ENCODE measurements at places on chromosomes 6 and 20.

DNA sequence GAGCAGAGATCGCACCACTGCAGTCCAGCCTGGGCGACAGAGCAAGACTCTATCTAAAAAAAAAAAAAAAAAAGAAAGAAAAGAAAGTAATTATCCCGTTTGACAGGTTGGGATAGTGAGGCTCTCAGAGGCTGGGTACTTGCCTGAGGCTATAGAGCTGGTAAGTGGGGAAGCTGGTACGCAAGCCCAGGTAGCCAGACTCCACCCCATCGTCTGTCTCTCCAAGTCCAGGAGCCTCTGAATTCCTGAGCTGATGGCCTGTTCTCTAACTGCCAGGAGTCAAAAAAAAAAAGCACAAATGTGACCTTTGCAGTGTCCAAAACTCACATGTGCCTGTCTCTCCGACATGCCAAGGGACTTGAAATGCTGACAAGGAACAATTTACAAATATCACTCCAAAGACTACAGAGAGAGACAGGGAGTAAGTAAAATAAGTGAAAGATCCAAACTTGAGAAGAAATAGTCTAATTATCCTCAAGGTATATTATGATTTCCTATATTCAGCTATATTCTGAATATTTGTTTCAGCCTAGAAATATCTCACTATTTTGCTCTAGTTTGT lies 109.1 kb upstream of the SCAF8 start:
- no peak for DNase-seq

DNA sequence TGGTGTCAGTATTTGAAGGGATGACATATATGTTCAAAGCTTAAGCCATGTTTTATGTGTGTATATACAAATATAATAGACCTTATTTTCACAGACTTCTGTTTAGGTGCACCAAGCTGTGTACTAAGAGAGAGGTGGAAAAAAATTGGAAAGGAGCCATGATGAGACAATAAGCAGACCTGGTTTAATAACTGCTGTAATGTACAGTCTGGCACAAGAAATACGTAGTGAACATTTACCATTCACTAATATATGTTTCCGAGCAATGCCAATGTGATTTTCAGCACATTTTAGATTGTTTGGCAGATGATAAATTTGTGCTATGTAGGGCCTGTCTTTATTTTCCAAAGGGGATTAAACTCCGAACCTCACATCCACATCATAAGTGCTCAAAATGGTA lies 116.3 kb downstream of the KHDC1L start:
- no peak for DNase-seq

DNA sequence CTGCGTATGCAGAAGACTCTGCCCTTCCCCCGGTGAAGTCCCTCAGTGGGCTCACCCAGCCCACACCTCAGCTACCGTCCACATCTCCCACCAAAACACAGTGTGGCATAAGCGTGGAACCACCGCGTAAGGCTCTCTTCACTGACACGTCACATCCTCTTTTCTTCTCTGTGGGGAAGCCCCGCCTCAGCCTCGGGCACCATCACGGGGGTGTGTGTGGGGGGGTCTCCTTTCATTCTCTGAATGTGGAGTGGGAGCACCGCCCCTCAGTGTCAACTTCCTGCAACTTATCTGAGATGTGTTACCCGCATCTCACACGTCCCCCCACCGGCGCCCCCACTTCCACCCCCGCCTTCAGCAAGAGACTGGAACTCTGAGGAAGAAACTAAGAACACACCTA lies 388.4 kb upstream of the JARID2 start:
- DNase-seq: peak; percentile 76

GRCh38 chr6:168825226-168826077 lies 384.5 kb downstream of the SMOC2 start:
- no peak for DNase-seq

All from activated naive CD4-positive, alpha-beta T cell treated with Interleukin-2 at 50 U/mL for 16 hours (primary cell).